ENCODE measurements at places on chromosomes 3 and 15.
A peak's percentile ranks its signal among the peaks of the same experiment; 100 is the strongest.

GRCh38 chr3:140536926-140537726, 140.7 kb upstream of the TRIM42 start:
- H3K4me1 ChIP-seq: no peaks in the 10 kb centered on the region
- no peaks in the 10 kb centered on the region for H3K27me3 ChIP-seq
- H3K27ac ChIP-seq: no peak overlapping the region
- no peak overlapping the region for H3K4me3 ChIP-seq
- no peak for DNase-seq
- H3K36me3 ChIP-seq: no peaks in the 10 kb centered on the region

- H3K36me3 ChIP-seq: no peaks in the 10 kb centered on the region
- no peaks in the 10 kb centered on the region for H3K27me3 ChIP-seq
- H3K4me1 ChIP-seq: no peaks in the 10 kb centered on the region
- H3K4me3 ChIP-seq: no peak overlapping the region
- no peak for DNase-seq
Measured at GRCh38 chr15:77023576-77024272, 28.8 kb downstream of the PSTPIP1 start.

DNA sequence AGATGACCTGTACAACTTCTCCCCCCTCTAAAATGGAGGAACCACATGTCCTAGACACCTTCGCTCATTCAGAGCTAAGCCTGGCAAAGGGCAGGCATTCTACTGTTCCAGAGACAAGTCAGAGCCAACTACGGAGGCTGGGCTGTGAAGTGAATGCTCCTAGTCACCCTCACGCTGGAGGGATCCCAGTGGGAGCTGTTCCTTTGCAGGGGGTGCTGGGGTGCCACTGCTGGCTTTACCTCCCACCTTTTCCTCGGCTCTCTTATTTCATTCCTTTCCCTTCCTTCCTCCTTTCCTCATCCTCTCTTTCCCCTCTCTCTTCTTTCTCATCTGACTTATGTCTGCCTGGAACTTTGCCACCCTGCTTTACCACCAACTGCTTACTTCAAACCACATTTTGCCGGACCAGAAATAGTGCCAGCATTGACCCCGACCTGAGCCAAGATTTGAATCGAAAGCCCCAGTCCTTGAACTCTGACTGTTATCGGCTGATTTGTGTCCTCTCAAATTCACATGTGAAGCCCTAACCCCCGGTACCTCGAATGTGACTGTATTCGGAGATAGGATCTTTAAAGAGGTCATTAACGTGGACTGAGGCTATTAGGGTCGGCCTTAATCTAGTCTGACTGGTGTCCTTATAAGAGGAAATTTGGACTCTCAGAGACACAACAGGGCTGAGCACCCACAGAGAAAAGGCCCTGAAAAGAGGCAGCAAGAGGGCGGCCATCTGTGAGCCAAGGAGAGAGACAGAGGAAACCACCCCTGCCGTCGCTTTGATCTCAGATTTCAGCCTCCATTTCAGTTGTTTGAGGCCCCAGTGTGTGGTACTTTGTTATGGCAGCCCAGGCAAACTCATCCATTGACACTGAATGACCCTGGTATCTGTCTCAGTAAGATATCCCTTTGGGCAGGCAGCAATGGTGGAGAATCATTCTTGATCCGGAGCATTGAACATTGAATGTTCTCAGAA, 31.3 kb upstream of the TBC1D21 start:
- no peaks in the 10 kb centered on the region for H3K36me3 ChIP-seq
- H3K27me3 ChIP-seq: peaks cover 16% of the 10 kb centered on the region
- H3K27ac ChIP-seq: no peak overlapping the region
- peak; percentile 31 for DNase-seq
- peaks cover 8% of the 10 kb centered on the region for H3K4me1 ChIP-seq

DNA sequence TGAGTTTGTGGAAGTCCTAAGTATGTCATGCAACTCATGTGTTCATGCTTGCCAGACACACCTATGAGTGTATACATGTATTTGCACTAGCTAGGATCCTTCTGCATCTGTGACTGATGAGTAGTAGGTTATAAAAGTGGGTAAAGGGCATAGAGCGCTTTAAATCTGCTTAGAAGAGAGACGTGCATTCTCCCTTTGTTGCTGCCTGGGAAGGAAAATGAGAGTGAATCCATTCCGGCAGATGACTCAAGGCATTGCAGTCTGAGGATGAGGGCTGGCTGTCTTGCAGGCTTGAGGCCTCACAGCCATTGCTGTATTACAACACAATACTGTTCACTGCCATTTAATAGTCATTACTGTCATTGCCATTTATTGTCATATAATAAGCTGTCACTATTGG, 120.8 kb upstream of the UMPS start:
- H3K4me3 ChIP-seq: no peak overlapping the region
- peaks cover 5% of the 10 kb centered on the region for H3K4me1 ChIP-seq
- no peaks in the 10 kb centered on the region for H3K36me3 ChIP-seq
- H3K27me3 ChIP-seq: no peaks in the 10 kb centered on the region

GRCh38 chr15:68300115-68300940, 22.8 kb downstream of the FEM1B start:
- no peak overlapping the region for H3K27ac ChIP-seq
- no peak overlapping the region for H3K4me3 ChIP-seq
- no peaks in the 10 kb centered on the region for H3K27me3 ChIP-seq
- no peak for DNase-seq
- peaks cover 9% of the 10 kb centered on the region for H3K4me1 ChIP-seq

GRCh38 chr3:155367506-155367905, 74.0 kb upstream of the STRIT1 start:
- H3K4me3 ChIP-seq: no peak overlapping the region
- H3K27me3 ChIP-seq: peaks cover 17% of the 10 kb centered on the region
- peaks cover 9% of the 10 kb centered on the region for H3K36me3 ChIP-seq
- H3K27ac ChIP-seq: no peak overlapping the region

- H3K36me3 ChIP-seq: no peaks in the 10 kb centered on the region
- no peak for DNase-seq
- H3K4me1 ChIP-seq: peaks cover 19% of the 10 kb centered on the region
- no peak overlapping the region for H3K27ac ChIP-seq
- H3K4me3 ChIP-seq: no peak overlapping the region
Measured at GRCh38 chr15:37019479-37020433, 80.6 kb downstream of the MEIS2 start.

GRCh38 chr3:55160241-55160983, 232.6 kb upstream of the LRTM1 start:
- no peak for DNase-seq
- H3K4me3 ChIP-seq: no peak overlapping the region
- H3K4me1 ChIP-seq: no peaks in the 10 kb centered on the region
